NAMALWA (cell line): ENCODE measurements at places on chromosomes 16 and 17.

DNA sequence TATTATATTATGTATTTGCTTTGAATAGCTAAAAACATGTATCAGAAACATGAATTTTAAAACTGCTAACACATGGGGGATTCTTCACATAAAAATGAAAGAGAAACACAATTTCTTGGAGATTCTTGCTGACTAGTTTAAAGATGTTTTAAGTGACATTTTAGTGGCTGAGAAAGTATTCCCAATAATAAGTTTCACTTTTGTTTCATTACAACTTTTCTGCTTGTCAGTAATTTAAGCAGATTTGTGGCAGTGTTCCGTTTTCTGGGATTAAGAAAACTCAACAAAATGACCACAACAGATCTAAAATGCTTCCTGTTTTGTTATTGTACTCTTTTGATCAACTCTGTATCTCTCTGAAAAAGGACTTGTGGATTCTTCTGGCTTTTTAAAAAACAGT, 75.9 kb downstream of the NLK start:
- DNase-seq = peak; percentile 4

DNA sequence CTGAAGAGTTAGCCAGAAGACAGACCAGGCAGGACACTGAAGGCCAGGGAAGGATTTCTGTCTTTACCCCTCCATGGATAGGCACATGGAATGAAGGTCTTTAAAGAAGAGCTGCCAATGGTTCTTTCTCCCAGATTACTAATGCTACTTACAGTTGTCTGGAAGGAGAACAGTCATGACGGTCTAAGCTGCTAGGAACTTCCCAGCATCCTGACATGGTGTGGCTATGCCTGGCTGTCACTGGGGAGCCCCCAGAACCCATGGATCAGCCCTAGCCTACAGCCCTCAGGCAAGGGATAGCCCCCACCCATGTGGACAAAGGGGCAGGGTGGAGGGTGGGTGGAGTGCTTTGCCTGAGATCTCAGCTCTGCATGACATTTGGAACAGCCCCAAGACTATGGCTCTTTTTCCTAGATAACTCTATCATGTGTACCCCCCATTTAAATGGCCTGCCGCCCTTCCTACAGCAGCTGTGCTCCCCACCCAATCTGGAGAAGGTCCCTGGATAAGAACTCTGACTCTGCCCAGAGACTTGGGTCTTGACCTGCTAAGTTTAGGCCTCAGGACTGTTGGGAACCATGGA, 9.2 kb upstream of the KAT7 start:
- no peak for DNase-seq

GRCh38 chr17:37518826-37519225, 29.1 kb downstream of the DUSP14 start:
- no peak for DNase-seq

- no peak for DNase-seq
These were observed 8.6 kb downstream of the RIPOR1 start for GRCh38 chr16:67537270-67537635.

DNA sequence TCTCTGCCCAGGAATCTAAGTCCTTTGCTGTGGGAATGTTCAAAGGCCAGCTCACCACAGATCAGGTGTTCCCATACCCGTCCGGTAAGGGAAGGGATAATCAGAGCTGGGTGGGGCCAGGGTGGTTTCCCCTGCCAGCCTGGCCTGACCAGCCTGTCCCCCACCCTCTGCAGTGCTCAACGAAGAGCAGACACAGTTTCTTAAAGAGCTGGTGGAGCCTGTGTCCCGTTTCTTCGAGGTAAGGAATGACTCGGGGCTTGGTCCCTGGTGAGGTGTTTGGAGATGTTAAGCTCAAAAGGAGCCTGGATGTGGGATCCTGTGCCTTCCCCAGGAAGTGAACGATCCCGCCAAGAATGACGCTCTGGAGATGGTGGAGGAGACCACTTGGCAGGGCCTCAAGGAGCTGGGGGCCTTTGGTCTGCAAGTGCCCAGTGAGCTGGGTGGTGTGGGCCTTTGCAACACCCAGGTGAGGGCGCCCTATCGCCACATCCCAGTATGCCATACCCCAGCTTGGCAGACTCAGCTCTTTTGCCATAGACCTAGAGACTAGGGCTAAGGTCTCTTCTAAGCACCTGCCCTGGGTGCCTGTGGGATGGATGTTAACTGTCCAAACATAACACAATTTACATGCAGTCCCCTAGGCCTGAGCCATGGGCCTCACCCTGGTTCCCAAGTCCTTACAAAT, 997 bp downstream of the ACADVL start:
- peak; percentile 62 for DNase-seq

DNA sequence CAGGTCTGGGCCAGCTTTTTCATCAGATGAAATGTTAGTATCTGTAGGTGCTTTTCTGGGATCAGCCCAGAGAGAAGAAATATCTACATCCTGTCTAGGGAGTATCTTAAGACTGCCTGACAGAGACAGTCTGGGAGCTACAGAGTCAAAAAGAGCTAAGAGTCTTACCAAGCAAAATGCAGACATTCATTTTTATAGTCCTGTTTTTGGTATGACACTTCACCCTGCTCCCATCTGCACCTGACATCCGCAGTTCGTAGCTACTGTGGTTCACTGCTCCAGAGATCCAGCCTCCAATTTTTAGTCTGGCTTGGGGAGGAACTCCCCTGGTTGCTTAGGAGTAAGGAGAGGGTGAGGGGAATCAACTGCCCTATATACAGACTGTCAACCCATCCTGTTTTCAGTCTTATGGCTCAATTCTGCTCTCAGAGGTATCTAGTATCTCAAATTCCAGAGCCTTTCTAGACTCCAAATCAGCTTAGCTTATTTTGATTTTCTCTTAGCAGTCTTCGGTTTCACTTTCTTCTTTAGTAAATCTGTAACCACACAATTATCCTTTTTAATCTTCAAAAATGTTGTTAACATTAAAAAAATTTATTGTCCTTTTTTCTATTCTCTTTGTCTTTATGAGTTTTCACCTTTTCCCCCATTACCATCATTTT, 97.8 kb downstream of the TMEM100 start:
- no peak for DNase-seq

DNA sequence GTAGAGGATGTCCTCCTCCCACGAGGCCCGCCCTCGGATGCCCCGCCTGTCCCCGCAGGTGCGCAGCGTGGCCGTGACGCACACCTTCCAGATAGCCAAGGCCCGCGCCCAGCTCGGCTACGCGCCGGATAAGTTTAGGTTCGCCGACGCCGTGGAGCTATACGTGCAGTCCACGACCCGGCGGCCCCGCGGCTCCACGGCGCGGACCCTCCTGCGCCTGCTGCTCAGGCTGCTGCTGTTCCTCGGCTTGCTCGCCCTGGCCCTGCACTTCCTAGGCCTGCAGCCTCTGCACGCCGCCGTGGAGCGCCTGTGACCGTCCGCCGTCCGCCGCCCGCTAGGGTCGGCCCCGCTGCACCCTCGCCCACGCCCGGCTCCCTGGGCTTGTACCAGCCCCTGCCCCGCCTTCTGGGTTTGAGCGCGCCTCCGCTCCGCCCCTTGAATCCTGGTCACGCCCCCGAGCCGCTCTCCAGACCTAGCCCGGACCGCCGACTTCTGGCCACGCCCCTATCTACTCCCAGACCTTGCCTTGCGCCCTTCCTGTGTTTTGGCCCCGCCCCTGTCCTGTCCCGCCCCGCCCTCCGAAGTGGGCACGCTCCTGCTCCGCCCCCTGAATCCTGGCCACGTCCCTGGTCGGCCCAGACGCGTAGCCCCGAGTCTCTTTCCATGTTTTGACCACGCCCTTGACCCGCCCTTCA, 15.8 kb upstream of the EEF2K start:
- DNase-seq = peak; percentile 99

DNA sequence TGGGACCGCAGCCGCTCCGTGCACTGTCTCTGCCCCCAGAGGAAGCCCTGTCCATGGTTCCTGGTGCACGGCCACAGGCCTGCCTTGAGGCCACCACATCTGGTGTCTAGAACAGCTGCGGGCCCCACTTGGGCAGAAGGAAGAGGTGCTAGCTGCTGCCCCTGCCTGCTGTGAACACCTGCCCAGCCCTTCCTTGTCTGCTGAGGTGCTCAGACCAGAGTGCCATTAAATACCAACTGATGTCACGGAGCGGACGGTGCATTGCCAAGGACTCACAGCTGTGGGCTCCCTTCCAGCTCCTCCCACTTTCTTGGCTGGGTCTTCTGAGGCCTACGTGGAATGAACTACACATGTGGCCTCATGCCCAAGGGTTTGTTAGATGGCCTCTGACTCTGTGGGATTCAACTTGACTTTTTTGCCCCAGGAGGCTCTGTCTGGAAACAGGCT, 146.1 kb downstream of the RAB11FIP4 start:
- DNase-seq = peak; percentile 91

- DNase-seq = peak; percentile 57
These were observed 70.6 kb upstream of the CLEC3A start for GRCh38 chr16:77951788-77952187.

- DNase-seq = no peak
These were observed 4.0 kb upstream of the MFAP4 start for GRCh38 chr17:19390951-19391350.

GRCh38 chr17:57484081-57484666, 227.9 kb downstream of the MSI2 start:
- no peak for DNase-seq

DNA sequence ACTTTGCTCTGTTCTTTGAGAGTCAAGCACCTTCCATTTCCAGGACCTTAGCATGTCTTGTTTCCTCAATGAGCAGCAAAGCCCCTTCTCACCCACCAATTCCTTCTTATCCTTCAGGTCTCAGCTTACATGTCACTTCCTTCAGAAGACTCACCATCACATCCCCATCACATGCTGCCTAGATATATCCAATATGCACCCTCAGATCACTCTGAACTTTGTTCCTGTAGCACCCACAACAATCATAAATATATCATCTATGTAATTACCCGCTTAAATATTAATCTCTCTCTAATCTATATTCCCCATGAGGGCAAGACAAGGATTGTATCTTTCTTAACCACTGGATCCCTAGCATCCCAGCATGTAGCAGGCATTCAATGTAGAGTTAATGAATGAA, 30.4 kb downstream of the KANSL1 start:
- no peak for DNase-seq

- DNase-seq = no peak
These were observed 887 bp upstream of the KCNH4 start for GRCh38 chr17:42181851-42182207.

DNA sequence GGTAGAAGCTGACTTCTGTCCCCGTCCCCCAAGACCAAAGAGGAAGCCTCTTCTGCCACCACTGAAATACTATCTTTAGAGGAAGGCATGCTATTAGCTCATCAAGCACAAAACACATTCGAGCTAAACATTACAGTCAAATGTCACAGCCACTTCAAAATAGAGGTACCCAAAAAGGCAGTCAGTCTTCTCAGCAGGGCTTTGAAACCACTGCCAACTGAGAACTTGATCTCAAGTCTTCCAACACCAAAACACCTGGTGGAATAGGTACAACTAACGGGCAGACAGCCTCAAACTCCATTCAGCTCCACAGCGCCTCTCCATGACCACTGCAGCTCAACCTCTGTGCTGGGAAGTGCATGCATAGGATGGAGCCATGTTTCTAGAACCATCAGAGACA, 36.0 kb downstream of the ZFHX3 start:
- no peak for DNase-seq

GRCh38 chr16:52002026-52002425, 544.9 kb downstream of the TOX3 start:
- no peak for DNase-seq

- DNase-seq = peak; percentile 87
These were observed 75.2 kb upstream of the KSR1 start for GRCh38 chr17:27381007-27381501.

DNA sequence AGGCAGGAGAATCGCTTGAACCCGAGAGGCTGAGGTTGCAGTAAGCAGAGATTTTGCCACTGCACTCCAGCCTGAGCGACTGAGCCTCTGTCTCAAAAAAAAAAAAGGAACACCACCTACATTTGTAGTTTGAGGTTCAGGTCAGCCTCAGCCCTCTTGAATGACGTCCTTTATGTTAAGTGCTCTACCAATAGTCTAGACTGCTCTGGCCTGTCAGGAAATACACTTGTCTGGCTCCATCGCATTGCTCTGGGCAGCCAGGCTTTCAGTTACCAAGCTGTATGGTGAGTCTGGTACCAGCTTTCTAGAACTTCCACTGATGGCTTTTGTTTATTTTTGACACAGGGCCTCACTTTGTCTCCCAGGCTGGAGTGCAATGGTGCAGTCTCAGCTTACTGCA, 11.4 kb downstream of the SOCS7 start:
- DNase-seq = no peak

DNA sequence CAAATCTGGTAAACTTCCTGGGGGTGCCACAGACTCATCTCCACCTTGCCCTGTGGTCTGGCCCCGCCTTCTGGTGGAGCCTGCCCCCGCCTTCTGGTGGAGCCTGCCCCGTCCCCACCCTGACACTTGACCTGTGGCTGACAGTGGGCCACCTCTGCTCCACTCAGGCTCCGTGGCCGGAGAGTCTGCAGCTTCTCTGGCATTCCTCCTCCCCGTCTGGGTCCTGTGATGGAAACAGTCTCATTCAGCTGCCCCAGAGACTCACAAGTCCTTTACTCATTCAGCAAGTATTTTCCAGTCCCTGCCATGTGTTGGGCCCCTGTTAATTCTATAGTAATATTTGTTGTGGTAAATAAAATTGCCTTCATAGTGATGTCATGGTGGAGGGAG, 21.0 kb upstream of the G6PC1 start:
- DNase-seq = no peak

- DNase-seq = no peak
These were observed 30.7 kb upstream of the CDH5 start for GRCh38 chr16:66335704-66336329.

GRCh38 chr17:36496018-36496789, 9.7 kb downstream of the ZNHIT3 start:
- DNase-seq = no peak

GRCh38 chr16:84085773-84086172, 31.0 kb downstream of the MBTPS1 start:
- peak; percentile 59 for DNase-seq

GRCh38 chr17:78127888-78128550, 536 bp downstream of the TMC6 start:
- peak; percentile 44 for DNase-seq

- no peak for DNase-seq
These were observed 35.7 kb downstream of the SMARCE1 start for GRCh38 chr17:40611840-40612474.

DNA sequence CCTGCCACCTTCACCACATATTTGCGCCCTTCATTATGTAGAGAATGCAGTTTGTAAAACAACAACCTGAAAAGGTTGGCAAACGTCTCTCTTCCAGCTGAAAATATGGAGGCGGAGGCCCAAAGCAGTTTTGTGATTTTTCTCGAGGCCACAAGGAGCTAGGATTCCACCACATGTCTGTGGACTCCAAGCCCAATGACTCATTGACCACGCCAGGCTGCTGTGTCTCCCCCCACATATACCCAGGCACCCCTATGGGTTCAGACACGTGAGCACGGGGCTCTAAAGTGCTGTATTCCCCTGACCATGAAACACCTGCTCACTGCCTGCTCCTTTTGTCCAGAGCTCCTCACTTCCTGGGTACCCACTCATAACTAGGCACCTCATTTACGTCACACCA, 121.4 kb upstream of the CDH5 start:
- no peak for DNase-seq
